ENCODE measurements at places on chromosomes 5 and 9.
A peak's percentile ranks its signal among the peaks of the same experiment; 100 is the strongest.

GRCh38 chr9:131394464-131395156, 724 bp downstream of the PRRC2B start:
- DNase-seq, result peak; percentile 54

DNA sequence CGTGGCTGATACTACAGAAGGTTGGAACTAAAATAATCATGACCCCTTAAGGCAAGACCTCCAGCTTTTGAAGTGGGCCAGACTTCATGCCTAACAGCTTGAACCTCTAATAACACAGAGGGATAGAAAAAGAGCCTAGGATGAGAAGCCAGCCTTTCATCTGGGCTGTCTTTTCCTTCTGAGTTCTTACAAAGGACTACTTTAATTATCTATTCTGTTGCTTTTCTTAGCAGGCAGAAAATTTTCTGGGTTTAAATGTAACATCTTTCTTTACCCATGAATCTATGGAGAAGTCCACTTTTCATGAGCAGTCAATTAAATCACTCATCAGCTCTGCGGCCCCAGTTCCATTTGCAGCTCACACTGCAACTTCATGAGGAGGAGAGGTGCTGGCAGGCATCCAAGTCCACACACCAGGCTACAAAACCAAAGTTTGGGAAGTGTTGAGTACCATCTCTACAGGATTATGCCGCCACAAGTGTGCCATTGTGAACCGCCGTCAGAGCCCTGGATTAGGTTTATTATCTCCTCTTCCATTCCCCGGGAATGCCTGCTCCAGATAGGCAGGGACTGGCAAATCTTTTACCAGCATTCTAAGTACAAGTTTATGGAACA, 192.0 kb downstream of the TLE4 start:
- no peak for DNase-seq

DNA sequence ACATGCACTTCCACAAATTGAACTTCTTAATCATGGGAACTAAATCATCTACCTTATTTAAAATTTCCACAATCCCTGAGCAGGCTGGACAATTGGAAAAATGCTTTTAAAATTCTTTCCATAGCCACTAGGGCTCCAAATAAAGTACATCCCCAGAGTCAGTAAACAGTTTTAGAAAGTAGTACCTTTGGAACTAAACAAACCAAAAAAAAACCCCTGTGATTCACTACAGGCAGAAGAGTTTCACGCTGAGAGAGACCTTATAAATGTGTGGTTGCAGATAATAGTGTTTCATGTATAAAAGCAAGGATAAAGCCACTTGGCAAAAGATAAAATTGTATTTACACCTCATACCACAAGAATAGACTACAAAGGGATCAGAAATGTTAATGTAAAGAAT, 11.8 kb upstream of the HMGCR start:
- no peak for DNase-seq

GRCh38 chr5:98425640-98426039, 347.8 kb upstream of the RGMB start:
- DNase-seq, result no peak

DNA sequence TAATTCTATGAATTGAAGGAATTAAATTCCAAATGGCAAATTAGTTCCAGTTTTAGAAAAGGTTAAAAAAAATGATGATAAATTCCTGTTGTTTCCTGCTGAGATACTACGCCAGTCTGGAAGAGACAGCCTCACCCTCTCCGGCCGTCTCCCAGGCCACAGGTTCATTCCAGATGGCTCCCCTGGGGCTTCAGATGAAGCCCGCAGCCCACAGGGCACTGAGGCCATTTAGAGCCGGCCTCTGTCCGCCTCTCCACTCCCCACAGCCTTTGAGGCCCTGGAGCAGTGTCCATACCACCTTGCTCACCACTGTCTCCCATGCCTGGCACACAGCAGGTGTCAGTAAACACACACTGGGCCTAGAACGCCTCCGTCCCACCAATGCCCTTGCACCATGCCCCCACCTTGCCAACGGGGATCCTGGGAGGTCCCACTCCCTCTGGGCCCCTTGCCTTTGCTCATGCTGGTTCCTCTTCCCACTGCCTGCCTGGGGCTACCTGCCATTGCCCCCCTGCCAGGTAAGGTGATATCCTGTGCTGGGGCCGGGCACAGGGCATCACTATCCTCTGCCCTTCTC, 26.1 kb downstream of the GFPT2 start:
- no peak for DNase-seq

- peak; percentile 79 for DNase-seq
These were observed 4.9 kb upstream of the TRAF1 start for GRCh38 chr9:120931231-120932085.

DNA sequence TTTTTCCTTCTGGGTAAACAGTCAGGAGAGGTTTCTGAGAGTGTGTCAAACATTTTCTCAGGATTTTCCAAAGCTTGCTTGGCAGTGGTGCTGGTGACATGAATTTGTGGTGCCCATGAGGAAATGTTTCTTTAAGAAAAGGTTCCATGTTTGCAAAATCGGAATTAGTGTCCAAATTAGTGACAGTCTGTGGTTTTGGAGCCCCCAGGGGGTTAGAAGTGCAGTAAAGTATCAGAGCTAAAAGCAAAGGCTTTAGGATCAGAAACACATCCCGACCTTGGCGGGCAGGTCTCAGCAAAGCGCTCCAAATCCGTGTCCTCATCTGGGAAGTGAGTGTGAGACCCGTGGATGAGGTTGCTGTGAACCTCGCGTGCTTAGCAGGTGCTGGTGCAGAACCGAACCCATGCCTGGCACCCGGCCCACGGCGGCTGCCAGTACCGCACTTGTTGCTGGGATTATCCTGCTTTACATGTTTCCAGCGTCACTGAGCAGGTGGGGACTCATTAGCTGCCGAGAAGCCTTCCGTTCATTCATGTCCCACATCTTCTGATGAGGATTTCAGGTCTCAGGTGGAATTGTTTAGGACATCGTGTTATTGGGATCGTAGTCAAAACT, 70.8 kb upstream of the COL5A1 start:
- no peak for DNase-seq

DNA sequence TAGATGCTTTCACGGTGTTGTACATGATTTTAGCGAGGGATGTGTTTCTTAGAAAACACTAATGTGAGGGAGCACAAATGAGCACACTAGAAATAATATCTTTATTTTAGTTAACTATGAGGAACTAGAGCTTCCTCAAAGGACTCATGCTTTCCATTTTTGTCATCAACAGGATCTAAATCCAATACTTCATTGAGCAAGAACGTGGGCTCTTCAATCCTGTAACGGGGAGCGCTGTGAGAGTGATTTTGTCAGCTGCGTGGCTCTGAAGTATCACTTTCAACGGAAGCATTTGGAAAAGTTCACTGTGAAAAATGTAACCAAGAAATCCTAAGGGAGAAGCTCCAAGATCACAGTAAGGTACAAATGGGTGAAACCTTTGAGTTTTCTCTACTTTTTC, 93.2 kb downstream of the LIX1 start:
- DNase-seq, result no peak

DNA sequence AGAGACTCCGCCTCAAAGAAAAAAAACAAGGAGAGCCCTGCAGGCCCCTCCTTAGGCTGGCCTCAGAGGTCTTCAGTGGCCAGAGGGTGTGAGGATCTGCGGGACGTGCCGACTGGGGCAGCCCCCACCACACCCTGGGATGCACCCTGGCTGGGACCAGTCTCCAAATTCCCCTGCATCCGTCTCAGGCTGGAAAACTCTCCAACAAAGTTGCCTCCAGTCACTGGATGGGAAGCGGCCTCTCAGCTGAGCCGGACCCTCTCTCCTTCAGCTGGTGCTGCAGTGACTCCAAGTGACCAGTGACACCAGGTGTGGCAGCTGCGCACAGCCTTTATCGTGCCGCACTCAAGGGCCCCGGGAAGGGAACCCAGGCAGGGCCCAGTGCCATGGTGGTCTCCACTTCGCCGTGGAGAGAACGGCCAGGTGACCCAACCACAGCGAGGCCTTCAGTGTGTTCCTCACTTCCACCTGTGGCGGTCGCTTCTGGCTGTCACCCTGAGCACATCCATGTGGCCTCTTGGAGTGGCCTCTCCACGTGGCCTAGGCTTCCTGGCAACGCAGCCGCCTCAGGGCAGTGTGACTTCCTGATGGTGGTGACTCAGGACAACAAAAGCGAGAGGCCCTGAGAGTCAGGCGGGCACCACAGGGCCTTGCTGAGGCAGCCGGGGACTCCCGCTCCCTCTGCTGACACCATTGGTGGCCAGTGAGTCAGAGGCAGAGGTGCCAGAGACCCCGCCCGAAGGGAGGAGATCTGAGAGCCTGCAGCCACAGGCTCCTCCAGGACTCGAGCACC, 19.3 kb upstream of the CAMSAP1 start:
- no peak for DNase-seq

DNA sequence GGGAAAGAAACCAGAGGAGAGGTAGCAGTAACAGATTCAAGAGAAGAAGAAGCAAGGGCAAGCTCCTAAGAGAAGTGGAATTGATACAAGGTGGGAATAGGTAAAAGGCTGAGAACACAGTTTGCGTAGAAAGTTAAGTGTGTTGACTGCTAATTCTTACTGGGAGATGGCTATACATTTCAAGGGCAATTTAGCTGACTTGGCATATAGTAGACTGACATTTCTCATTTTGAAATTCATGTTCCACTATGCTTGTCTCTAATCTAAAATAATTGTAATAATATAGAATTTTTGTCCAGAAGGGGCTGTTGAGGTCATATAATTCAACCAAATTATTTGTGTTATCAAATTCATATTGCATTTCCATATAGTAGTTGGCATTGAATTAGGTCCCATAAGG, 144.0 kb downstream of the ATG10 start:
- DNase-seq, result no peak

GRCh38 chr5:98902733-98903132, 26.1 kb downstream of the CHD1 start:
- DNase-seq, result no peak

- no peak for DNase-seq
These were observed 497.6 kb upstream of the CD180 start for GRCh38 chr5:67693956-67694809.

- no peak for DNase-seq
These were observed 91.7 kb downstream of the HRH2 start for GRCh38 chr5:175749591-175749990.

DNA sequence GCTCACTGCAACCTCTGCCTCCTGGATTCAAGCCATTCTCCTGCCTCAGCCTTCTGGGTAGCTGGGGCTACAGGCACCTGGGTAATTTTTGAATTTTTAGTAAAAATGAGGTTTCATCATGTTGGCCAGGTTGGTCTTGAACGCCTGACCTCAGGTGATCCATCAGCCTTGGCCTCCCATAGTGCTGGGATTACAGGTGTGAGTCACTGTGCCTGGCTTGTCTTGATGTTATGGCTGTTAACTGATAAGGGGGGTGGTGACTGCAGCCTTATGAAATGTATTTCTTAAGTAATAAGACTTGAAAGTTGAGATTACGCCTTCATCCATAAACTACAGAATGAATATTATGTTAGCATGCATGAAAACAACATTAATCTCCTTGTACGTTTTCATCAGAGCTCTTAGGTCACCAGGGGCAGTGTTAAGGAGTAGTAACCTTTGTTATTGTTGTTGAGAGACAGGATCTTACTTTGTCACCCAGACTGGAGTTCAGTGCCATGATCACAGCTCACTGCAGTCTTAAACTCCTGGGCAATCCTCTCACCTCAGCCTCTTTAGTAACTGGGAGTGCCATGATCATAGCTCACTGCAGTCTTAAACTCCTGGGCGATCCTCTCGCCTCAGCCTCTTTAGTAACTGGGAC, 148.3 kb downstream of the ATP10B start:
- DNase-seq, result no peak

GRCh38 chr9:105842023-105842644, 147.8 kb downstream of the TMEM38B start:
- DNase-seq, result peak; percentile 60

DNA sequence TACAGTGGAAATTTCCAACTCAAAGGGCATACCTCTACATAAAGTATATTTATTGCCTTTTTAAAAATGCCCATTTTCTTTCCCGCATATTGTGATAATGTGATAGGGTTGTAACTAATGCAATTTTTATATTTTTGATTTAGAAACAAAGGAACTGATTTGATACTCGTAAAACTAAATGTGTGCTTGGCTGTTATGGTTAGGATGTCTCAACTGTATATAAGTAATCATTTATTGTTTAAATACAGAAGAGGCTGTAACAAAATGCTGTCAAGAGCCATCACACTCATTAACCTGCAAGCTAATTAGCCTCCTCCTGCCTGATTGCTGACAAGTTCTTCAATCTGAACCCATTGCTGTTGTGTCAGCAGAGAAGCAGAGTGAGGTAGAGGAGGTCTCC, 149.2 kb downstream of the PBX3 start:
- no peak for DNase-seq

- no peak for DNase-seq
These were observed 464 bp downstream of the CEMIP2 start for GRCh38 chr9:71767776-71768321.

DNA sequence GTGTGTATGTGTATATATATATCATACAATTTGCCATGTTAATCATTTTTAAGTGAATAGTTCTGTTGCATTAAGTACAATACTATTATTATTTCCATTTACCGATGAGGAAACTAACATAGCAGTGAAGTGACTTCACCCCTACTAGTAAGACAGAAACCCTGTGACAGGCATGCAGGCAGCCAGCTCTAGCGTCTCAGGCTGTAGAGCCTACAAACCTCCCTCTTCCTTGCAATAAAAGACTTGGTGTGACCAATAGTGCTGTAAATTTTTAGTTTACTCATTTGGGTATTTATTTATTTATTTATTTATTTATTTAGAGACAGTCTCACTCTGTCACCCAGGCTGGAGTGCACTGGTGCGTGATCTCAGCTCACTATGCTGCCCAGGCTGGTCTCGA, 24.7 kb downstream of the FNBP1 start:
- no peak for DNase-seq

DNA sequence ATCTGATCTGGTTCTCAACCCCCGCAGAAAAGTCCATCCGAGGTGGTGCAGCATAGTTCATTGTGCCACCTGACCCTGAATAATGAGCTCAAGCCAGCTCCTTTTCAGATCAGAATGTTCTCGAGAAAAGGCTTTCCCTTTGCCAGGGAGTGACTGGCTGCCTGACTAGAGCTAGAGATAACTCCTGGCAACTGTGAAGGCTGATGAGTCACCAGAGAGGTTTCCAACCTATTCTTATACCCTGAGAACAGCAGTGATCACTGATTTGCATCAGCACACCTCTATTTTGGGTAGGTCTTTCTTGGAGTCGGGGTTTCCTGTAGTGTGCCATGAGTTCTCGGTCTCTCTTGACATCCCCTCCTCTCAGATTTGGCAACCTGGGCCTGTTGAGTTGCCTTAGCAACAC, 127.9 kb downstream of the PIK3R1 start:
- DNase-seq, result peak; percentile 30

DNA sequence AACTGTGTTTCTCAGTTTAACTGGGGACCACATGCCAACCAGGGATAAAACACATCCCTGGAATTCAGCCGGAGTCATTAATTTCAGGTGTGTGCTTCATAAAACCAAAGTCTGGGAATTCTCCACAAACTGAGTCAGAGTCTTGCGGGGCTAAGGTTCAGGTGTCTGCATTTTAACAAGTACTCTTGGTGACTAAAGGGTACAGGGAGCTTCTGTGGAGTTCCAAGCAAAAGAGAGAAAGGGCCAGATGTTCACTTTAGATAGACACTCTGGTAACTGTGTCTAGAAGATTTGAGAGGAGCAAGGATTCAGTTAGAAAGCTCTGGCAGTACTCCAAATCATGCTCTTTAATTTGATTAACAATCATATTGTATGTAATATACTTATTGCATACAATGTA, 4.0 kb downstream of the NADK2 start:
- no peak for DNase-seq

Measured in MM.1S (cell line).